ENCODE measurements at places on chromosomes 3 and 15.
A peak's percentile ranks its signal among the peaks of the same experiment; 100 is the strongest.

DNA sequence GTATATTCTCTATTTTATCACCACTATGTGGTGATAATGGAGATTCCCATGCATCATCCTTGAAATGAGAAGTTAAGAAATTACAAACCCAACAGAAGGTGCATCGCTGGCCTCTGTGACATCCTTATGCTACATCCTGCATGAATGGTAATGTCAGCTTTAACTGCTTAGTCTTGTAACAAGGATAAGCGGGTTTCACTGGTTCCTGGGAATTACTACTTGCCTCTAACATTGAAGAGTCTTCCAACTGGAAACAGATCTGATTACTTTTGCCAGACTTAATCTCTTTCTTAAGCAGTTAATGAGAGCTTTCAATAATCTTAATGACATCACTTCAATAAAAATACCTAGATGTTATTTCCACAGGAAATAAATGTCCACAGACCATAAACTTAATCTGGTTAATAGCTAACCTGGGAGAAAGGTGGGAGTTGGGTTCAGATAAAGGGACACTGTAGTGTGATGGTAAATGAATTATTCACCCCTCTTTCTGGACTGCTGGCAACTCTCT, 44.0 kb downstream of the FMN1 start:
- no peak for DNase-seq

DNA sequence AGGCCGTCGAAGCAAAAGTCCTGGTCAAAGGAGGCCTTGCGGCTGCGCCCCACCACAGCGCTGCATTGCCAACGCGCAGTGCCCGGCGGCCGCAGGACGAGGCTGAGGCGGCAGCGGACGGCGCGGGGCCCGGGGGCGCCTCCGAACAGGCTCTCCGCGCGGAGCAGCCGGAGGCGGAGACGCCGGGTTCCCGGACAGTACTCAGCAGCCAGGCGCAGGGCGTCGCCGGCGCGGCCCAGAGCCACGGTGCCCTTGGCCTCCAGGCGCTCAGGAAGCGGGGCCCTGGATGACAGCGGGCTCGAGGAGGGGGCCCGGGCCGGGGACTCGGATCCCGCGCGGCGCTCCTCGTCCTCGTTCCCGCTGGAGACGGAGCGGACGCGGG, 1.1 kb downstream of the C2CD4B start:
- DNase-seq: no peak

DNA sequence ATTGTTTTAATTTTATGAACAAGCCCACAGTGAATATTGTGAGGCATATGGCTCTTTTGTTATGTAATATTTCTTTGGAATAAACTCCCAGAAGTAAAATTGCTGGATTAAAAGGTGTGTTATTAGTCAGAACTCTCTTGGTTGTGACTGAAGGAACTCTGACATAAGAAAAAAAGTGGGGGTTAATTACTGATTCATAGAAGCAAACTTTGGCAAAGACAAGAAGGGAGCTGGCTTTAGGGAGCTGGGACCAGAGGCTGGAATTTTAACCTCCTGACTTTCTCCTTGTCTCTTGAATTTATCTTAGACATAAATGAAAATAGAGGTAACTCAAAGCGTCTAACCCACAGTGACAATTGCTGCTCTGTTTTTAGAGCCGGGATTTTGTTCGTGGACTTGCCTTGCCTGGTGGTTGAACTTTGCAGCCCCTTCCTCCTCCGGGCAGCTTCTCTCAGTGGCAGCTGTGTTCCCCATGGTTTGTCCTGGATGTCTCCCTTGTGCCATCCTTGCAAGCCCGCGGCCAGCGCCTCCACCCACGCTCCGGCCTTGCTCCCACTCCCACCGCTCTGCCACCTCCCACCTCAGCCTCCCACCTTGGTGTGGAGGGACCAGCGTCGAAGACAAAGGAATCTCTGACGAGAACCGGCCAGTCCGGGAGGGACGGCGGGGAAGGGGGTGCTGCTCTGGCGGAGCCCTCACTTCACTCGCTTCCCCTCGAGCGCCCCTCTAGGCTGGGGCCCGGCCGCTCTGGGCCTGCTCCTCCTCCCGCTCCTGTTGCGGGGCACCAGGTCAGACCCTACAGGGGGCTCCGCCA, 28.0 kb downstream of the ARHGAP31 start:
- no peak for DNase-seq

DNA sequence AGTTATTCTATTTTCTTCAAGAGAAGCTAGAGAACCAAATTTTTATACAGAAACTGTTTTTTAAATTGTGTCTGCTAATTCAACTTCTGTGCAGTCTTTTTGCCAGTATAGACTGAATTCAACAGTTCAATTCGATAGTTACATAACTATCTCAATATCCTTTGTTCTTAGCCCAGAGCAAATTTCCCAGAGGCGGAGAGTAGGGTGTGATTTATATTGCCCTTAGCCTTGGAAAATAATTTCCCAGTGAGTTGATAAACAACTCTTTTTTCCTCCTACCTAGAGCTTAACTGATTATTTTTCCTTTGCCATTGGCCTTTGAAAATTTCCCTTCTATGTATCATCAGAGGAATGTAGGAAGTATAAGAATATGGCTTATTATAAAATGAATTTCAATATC, 420.5 kb downstream of the NSUN3 start:
- no peak for DNase-seq

- DNase-seq: no peak
These were observed 208.7 kb downstream of the VGLL3 start for GRCh38 chr3:86782286-86782685.

GRCh38 chr3:4385201-4385600, 81.9 kb downstream of the SUMF1 start:
- no peak for DNase-seq

- DNase-seq: peak; percentile 83
These were observed at the start of gene CNOT10 for GRCh38 chr3:32684800-32685542. Gene CNOT10 (plus strand): TSS chr3:32685188. CDS start chr3:32685461, 273 bp downstream.

- no peak for DNase-seq
These were observed 635.0 kb downstream of the TBL1XR1 start for GRCh38 chr3:176562331-176562730.

- no peak for DNase-seq
These were observed 2.4 kb downstream of the CCNDBP1 start for GRCh38 chr15:43187544-43188155.

GRCh38 chr3:42741796-42742195, 31.3 kb downstream of the CCDC13 start:
- DNase-seq: no peak

- DNase-seq: no peak
These were observed 218.5 kb upstream of the RGMA start for GRCh38 chr15:93307513-93307912.

DNA sequence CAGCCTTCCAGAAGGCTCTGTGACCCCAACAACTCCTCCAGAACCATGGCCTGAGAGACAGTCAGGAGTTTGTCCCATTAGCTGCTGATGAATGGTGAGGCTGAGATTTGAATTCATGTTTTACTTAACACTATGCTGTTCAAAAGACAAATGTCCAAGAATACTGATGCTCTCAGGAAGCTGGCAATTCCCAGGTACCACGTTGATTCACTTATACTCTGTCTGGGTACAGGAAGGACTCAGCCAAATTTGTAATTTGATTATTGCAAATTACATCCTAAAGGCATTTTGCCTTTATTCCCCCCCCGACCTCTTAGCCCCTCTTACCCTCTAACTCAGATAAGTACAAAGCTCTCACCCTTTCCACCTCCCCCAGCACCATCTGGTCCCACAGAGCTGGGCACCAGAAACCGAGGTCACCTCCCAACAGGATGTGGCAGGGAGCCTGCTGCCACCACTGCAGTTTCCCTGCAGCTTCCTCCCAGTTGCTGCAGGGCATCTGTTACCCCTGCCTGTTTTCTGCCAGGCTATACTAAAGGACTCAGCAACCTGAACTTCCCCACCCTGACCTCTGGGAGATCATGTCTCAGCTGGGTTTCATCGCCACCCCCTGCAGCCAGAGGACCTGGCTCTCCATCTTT, 33.6 kb downstream of the EAF1 start:
- no peak for DNase-seq

DNA sequence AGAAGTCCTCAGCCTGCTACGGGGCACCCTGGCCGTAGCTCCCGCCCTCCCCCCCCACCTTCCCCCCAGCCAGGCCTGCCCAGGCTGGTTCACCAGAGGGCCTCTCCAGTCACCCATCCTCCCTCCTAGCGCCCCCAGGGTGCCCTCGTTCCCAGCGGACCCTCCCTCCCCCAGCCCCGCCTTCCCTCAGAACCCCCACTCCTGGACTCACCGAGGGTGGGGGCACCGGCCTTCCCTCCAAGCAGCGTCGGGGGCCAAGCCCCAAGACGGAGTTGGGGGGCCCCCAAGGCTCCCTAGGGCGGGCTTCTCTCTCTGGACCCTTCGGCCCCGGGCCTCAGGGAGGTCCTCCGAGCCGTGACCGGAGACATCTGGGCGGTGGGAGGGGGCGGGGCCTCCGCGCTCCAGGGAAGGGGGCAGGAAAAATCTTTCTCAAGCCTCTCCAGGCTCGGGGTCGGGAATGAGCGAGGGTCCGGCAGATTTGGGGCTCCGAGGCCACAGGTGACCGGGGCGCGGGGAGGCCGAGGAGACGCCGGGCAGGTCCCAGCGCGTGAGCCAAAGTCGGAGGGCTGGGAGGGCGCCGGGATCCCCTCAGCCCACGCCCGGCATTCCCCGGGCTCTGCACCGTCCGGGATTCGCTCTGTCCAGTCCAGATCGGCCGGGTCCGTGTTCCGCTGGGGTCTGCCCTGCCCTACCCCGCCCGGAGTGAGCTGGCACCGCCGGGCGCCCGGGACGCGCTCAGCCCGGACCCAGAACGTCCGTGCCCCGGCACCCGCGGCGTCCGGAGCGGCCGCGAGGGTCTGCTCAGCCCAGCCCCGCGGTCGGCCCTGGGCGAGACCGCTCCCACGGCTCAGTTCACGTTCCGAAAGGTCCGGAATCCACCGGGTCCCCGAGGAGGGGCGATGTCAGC, 999 bp downstream of the INSYN1 start:
- no peak for DNase-seq

DNA sequence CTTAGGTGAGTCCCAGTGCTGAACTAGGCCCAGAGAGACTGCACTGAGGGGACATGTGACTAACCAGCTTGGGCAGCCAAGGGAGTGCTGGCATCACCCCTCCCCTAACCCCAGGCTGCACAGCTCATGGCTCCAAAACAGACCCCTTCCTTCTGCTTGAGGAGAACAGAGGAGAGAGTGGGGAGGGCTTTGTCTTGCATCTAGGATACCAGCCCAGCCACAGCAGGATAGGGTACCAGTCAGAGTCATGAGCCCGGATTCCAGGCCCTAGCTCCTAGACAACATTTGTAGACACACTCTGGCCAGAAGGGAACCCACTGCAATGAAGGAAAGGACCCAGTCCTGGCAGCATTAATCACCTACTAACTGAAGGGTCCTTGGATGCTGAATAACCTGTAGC, 49.9 kb upstream of the PLSCR4 start:
- no peak for DNase-seq

DNA sequence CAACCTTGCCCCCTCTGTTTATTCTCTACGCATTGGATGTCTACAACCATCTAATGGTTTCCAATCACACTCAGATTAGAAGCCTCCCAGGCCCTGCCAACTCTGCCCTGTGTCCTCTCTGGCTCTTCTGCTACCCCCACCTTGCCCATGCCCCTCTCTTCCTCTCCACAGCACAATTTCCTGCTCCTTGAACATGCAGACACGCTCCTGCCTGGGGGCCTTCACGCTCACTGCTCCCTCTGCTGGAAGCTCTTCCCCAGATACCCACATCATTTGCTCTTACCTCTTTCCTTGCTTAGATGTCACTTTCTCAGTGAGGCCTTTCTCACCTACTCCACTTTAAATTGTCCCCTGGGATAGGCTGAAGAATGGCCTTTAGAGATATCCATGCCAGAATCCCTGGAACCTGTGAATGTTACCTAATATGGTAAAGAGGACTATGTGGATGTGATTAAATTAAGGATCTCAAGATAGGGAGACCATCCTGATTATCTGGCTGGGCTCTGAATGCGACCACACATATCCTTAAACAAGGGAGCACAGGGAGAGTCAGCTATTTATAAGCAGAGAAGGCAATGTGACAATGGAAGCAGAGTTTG, 9.9 kb downstream of the KY start:
- no peak for DNase-seq

DNA sequence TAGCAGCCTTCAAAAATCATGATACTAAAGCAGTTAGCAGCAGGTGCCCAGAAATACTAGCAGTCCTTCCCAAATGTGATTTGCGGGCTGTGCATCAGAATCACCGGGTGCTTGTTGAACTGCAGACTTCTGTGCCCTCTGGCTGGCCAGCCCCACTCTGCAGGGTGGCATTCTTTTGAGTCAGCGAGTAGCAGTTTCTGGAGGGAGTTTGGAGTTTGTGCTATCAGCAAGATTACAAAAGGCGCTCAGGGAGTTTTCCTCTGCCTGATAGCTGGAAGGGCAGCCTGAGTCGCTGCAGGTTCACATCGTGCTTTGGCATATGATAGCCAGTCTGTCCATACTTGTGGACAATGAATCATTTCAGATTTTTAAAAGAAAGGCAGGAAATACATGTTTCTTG, 57.6 kb downstream of the CLDN11 start:
- no peak for DNase-seq

Data from urinary bladder (tissue), 4 donors.